Hematopoietic multipotent progenitor cell treated with erythropoietin and hydrocortisone succinate and interleukin-3 and kit ligand, for 17 days (in vitro differentiated cells): ENCODE measurements at places on chromosomes 3 and 15.

- DNase-seq, result peak; percentile 43
These were observed 36.6 kb downstream of the LNP1 start for GRCh38 chr3:100437721-100438622.

- DNase-seq, result no peak
These were observed 66.3 kb upstream of the DCBLD2 start for GRCh38 chr3:98967758-98968157.

DNA sequence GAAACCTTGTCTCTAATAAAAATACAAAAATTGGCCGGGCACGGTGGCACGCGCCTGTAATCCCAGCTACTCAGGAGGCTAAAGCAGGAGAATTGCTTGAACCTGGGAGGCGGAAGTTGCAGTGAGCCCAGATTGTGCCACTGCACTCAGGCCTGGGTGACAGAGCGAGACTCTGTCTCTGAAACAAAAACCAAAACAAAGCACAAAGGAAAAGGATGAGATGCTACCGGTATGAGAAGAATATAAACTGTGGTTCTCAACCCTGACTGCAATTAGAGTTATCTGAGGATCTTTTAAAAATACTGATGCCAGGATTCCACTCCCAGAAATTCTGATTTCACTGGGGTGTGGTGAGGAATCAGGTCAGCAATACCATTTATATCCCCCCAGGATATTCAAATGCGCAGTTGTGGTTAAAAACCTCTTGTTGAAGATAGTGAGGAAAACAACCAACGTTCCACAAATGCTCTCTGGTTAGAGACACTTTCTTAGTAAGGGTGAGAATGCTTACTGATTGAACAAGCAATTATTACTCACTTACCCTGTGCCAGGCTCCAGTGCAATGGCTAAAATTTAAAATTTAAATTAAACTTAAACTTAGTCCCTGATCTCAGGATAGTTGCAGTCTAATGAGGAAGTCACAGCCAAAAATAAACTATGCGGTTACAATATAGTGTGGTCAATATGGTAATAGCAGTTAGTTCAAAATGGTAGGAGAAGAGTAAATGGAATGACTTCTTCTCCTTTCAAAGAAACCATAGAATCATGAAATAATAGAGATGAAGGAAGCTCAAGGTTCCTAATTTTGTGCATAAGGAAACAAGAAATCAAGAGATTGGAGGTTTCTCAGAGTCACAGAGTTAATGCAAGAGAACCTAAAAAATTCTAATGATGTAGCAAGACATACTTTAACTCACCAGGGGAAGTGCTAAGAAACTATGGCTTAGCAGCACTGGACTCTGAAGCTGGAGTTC lies 109.5 kb downstream of the SSR3 start:
- no peak for DNase-seq

- DNase-seq, result no peak
These were observed 42.9 kb downstream of the CCR3 start for GRCh38 chr3:46284981-46285683.

- no peak for DNase-seq
These were observed 51.6 kb downstream of the LINGO1 start for GRCh38 chr15:77580996-77581682.
